ENCODE measurements at places on chromosomes 7 and 10.

GRCh38 chr10:90148116-90148855, 446.9 kb downstream of the KIF20B start:
- no peak for DNase-seq

DNA sequence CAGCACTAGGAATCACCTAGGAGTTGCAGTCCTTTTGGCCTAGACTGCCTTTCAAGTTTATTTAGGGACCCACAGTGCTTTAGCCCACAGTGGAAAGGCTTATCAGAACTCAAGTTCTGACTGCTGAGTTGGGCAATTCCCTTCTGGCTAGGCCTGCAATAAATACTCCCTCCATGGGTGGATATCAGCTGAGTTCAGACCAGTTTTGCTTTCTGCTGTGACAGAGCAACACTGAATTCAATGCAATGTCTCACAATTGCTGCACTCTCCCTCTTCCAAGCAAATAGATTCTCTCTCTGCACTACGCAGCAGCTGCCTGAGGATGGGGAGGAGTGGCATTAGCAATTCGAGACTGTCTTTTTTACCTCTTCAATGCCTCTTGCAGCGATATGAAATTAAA, 1153.3 kb downstream of the SORCS1 start:
- DNase-seq = no peak

- DNase-seq = no peak
Measured at GRCh38 chr7:69537691-69538090, 60.6 kb upstream of the AUTS2 start.

DNA sequence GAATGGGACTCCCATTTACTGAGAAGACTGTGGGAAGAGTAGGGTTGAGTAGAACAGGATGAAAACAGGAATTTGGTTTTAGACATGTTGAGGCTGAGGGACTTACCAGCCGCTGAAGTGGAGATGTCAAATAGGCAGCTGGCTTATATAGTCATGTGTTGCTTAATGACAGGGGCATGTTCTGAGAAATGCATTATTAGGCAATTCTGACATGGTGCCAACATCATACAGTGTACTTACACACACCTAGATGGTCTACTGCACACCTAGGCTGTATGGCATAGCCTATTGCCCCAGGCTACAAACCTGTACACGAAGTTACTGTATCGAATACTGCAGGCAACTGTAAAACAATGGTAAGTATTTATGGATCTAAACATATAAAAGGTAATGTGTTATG, 17.5 kb downstream of the ARL3 start:
- no peak for DNase-seq

- no peak for DNase-seq
Measured at GRCh38 chr10:14712991-14713424, 61.7 kb downstream of the FAM107B start.

DNA sequence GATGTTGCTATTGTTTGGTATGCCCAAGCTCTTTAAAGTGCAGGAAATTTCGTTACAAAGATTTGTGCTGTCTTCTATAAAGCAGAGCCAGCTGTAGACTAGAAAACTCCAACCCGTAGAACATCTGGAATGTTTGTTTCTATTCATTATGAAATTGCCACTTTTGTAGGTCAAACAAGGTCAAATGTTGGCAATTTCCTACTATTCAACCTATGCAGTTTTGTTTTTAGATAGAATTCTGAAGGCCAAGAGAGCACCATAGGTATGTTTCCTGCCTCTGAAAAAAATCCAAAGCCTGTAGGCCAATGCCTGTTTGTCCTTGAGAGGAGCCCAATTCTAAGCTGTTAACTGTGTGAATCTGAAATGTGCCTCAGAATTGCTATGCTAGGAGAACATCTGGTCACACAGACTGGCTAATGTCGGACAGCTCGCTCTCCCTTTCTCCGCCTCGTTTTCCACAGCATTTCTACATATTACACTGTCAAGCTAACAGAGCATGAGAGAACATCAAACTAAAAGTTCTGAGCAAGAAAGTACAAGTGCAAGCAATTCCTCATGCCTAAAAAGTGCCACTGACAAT, 267.2 kb upstream of the LRGUK start:
- no peak for DNase-seq

DNA sequence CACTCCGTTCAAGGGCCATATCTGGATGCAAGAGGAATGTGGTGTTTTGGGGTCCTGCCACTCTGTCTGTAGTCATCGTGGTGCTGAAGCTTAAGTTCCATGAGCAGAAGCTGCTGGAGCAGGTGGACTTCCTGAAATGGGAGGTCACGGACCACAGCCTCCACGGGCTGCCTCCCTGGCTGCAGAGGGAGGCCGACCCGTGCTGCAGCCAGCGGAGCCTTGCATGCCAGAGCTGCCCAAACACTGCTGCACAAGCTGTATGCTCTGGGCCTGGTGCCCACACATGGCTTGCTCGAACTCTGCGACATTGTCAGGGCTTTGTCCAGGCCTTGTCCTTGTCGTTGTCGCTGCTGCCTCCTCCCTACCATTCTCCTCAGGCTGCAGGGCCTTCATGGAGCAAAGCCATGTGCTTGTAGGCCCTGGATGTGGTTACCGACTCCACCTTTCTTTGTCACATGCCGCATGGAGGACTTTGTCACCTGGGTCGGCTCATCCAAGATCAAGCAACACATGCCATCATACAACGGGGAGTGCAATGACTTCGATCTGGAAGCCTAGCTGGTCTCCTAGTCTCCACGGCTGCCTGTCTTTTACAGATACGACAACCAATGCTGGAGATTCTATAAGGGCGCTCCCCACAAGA, 21.4 kb downstream of the GARIN1A start:
- no peak for DNase-seq

DNA sequence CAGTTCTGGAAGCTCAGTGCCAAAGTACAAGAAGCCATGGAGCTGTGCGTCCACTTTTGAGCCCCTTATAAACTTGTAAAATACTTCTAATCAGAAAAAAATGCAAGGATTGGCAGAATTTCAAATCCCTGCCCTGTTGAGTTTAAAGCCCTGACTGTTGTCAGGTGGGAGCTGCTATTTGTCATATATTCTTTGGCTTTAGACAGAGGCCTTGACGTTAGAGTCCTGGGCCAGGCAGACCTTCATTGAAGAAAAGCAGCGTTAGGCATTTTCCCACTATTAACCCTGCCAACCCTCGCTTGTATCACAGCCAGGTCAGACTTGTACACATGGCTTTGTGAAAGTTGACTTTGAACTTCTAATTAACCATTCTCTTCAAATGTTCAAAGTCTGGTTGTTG, 155.4 kb downstream of the TWIST1 start:
- DNase-seq = no peak

GRCh38 chr10:37535459-37536246, 321.8 kb downstream of the ZNF248 start:
- no peak for DNase-seq

GRCh38 chr10:80104066-80104926, 25.8 kb downstream of the TMEM254 start:
- no peak for DNase-seq

- no peak for DNase-seq
Measured at GRCh38 chr7:69906283-69906995, 308.2 kb downstream of the AUTS2 start.

DNA sequence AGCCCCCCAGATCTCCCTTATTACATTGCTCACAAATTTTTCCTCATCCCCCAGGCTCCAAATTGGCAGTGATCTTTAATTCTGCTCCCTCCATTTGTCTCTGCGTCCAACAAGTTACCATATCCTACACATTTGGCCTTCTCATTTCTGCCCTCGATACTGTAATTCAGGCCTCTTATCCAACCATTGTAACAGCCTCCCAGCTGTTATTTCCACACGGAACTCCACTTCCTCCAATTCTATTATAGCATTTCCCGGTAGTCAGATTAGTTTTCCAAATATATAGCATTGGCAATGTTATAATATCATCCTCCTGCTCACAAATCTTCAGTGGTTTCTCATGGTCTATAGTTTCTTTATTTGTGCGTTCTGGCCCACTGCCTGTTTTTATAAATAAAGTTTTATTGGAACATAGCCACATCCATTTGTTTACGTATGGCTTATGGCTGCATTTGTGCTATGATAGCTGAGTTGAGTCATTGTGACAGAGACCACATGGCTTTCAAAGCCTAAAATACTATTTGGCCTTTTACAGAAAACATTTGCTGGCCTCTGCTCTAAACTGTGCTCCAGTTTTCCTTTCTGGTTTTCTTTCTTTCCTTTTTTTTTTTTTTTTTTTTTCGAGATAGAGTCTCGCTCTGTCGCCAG, 126.5 kb upstream of the ZNF438 start:
- DNase-seq = no peak

DNA sequence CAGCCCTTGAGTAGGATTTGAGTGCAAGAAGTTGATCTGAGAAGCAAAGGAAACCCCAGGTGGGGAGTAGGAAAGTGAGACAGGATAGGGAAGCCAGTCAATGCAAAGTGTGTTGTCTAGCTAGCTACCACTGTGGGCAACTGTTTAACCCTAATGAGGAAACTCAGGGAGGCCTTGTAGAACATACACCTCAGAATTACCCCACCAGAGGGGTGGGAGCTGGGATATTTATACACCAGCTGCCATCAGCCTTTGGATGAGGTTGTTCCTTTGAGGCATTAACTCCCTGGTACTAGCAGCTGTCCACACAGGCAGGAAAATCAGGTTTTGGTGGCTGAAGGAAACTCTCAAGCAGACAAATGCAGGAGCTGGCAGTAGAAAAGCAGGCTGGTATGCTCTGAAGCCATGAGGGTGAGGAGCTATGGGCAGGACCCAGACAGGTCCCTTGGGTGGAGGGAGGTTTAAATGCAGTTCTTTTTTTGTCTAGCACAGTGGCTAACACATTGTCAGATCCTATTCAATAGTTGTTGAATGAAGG, 60.1 kb upstream of the ARID5B start:
- no peak for DNase-seq

- DNase-seq = no peak
Measured at GRCh38 chr7:131071786-131072504, 255.7 kb upstream of the MKLN1 start.

DNA sequence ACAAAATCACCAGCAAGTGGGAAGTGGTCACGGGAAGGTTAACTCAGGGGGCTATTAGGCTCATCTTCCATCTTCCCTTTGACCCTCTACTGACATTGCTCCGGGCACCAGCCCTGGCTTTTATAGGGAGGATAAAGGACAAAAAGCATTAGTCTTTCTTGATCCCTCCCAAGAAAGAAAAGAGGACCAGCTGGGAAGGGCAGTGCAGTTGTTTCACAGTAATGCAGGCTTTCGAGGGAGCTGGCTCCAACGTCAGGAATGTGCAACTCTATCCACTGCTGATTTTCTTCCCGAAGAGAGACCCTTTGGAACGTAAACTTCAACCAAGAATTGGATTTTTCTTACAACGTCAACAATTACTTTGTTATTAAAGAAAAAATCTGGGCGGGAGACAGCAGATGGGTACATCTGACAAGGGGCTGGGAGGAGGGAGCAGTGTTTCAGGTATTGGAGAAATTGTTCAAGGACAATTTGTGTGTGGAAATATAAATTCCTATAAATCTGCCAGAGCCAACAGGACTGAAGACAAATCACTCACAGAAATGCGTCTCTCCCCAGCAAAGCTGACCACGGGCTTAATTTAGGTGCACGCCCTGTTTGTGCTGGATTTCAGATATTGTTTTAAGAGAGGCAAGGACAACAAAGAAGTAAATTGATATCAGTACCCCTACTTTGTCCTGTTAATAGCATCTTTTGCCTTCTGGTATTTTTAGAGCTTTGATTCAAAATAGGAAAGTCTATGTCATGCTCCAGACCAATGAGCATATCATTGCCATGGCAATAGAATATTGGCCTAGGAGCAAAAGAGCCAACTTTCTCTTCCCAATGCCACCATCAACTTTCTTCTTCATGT, 23.4 kb upstream of the ARID5B start:
- DNase-seq = no peak

- DNase-seq = no peak
Measured at GRCh38 chr7:27389496-27389895, 146.9 kb downstream of the EVX1 start.

DNA sequence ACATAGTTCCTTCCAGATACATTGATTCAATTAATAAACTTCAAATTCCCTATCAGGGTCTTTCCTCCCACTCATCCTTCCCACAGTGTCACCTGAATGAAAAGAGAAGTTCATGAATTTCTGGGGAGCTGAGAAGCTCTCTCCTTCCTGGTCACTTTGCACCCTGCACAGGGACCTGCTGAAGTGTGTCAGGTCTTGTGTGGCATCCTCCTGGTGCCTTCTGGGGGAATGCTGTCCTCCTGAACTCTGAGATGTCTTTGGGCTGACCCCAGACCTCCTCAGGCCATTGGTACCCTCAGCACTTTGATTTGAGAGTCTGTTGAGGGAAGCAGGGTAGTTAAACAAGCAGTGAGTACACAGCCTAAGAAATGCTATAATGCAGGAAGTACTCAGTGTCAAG, 39.5 kb upstream of the ITGA8 start:
- DNase-seq = no peak

DNA sequence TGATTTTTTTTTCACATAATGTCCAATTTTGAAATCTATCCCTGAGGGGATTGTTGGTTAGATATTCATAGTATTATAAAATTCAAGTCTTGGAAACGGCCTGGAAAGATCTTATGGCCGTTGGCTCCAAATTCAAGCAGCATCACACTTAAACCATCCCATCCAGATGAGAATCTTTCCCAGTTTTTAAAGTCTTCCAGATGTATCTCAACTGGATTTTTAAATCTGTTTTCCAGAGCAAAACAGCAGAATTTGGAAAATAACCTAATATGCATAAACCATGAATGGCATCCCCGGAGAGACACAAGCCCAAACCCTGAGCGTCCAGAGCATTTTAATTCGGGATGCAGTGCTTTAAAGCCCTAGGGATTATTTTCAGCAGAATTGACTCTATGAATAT, 208.2 kb upstream of the PRKCQ start:
- no peak for DNase-seq

DNA sequence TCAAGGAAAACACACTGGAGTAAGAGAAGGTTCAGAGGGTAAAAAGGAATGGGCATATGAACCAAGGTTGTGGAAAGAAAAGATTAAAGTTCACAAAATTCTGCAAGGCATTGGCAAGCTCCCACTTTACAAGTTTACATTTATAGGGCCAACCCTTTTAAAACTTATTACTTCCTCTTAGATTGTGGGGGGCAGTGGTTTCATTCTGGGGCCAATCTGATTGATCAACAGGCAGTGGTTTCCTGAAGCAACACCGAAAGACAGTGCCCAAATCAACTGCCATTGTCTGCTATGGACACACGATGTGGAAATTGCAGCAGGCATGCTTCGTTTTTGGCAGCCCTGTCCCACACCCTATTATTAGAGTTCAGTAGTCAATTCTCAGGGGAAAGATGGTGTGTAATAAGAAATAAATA, 154.0 kb downstream of the SGMS1 start:
- no peak for DNase-seq

GRCh38 chr10:113335592-113335991, 217.3 kb upstream of the HABP2 start:
- DNase-seq = no peak

- no peak for DNase-seq
Measured at GRCh38 chr10:78769526-78769925, 299.2 kb upstream of the ZMIZ1 start.

- no peak for DNase-seq
Measured at GRCh38 chr7:127818306-127818705, 166.3 kb downstream of the SND1 start.

- DNase-seq = no peak
Measured at GRCh38 chr7:121102619-121103018, 114.1 kb downstream of the CPED1 start.

All from NCI-H187 treated with DMSO at 0.1 percent for 48 hours (cell line).